T-helper 2 cell (primary cell): ENCODE measurements at places on chromosomes 16 and 17.

GRCh38 chr17:9009737-9010136, 11.6 kb upstream of the NTN1 start:
- DNase-seq = no peak

GRCh38 chr17:63531022-63531965, 8.1 kb downstream of the KCNH6 start:
- no peak for DNase-seq

- no peak for DNase-seq
These were observed 236.7 kb upstream of the GOT2 start for GRCh38 chr16:58970775-58971174.

- DNase-seq = peak; percentile 82
These were observed at the start of gene STARD3 for GRCh38 chr17:39636927-39637736. STARD3 (plus strand) TSS chr17:39637144; CDS start chr17:39653532, 16,388 bp downstream.

DNA sequence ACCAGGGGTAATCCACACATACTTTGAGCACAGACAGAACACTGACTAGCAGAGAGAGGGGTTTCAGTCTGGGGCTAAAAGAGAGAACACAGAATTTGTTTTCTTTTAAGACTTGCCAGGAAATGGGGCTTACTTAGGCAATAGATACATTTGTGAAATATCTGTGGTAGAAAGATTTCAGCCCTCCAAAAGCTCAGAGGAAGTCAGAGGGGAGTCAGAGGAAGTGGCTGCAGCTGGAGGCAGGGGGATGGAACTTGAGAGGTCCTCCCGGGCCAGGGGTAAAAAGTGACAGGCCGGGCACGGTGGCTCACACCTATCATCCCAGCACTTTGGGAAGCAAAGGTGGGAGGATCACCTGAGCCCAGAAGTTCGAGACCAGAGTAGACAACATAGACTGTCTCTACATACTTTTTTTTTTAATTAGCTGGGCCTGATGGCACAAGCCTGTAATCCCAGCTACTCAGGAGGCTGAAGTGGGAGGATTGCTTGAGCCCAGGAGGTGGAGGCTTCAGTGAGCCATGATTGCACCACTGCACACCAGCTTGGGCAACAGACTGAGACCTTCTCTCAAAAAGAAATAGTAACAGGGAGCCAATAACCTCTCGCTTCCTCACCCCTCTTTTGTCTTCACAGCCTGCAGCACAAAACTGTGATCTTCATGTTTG, 49.9 kb downstream of the NLRC5 start:
- DNase-seq = no peak

DNA sequence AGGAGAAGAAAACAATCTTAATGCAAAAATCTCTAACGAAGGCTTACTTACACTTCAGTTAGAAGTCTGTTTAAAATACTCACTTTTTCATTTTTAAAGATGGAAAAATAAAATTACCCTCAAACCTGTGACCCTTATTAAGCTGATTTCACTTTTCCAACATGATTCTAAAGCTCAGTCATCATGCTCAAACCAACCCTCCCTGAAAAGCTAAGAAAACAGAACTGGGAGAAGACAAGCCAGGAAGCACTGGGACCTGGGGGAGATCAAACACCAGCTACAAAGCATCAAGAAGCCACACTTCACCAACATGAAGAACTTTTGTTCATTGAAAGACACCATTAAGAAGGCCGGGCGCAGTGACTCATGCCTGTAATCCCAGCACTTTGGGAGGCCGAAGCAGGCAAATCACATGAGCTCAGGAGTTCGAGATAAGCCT, 88.8 kb downstream of the LITAF start:
- no peak for DNase-seq

- DNase-seq = peak; percentile 81
These were observed at the start of gene SDR42E1 for GRCh38 chr16:82011199-82011641. SDR42E1 (minus strand) TSS chr16:82011470; CDS start chr16:82000858, 10,612 bp downstream.
